ENCODE measurements at places on chromosomes 13 and 19.

DNA sequence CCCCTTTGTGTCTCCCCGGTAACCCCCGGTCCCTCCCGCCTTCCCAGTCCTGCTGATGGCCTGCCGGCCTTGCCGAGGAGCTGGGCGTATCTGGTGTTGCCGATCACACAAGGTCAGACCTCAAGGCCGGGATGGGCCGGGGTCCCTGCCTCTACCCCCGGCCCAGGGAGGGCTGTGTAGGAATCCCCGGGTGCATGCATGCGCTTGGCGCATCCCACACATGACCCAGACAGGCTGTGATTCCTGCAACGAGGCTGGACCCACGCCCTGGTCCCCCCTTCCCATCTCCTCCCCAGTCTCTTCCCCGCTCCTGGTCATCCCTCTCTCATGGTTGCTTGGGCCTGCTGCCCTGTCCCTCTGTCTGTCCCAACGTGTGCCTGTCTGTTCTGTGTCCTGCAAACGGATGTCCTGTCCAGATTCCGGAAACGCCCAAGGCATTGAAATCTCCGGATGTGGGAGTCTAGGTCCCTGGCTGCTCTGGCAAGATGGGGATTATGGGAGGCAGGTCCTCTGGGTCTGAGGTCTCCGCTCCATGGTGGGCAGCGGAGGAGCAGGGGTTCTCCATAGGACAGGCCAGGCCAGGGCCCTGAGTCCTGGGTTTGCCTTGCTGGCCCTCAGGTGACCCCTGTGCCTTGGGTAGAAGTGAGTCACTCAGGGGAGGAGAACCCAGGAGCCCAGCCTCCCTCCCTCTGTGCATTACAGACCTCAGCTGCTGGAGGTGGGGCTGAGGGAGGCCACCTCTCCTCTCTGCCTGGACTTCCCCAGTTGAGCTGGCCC, 1.6 kb downstream of the PKN1 start:
- DNase-seq, result peak; percentile 47

- no peak for DNase-seq
These were observed 518 bp downstream of the KLF2 start for GRCh38 chr19:16325161-16325527.

- DNase-seq, result no peak
These were observed 83.6 kb downstream of the ZNF486 start for GRCh38 chr19:20250627-20251026.

DNA sequence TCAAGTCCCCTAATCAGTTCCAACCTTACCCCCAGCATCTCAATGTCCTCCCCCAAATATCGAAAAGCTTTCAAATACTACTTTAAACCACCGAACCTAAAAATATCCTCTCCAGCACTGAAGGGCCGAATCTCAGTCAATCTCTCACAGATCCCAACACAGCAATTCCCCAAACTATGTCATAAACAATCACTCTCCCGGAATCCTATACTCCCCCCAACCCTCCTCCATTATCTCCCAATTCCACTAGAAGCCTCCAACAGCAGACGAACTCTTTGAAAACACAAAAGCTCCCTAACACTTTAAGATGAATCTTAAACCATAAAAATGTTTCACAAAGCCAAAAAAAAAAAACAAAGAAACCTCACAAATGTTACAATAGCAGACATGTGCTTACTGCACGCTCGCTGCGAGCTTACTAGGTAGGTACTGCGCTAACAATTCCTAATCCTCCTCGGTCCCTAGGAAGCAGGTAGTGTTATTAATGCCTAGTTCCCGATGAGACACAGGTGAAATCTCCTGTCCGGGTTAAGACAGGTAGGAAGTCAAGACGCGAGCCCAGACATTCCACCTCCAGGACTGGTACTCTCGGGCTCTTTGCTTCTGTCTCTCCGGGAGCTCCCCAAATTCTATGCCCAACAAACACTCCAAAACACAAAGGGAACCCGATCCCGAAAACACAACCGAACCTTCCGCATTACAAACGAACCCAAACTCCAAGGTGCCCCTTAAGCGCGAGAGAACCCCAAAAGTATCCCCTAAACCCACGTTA, 14.2 kb downstream of the FBXO46 start:
- no peak for DNase-seq

- no peak for DNase-seq
These were observed 2711.5 kb upstream of the PCDH20 start for GRCh38 chr13:64127192-64127591.

DNA sequence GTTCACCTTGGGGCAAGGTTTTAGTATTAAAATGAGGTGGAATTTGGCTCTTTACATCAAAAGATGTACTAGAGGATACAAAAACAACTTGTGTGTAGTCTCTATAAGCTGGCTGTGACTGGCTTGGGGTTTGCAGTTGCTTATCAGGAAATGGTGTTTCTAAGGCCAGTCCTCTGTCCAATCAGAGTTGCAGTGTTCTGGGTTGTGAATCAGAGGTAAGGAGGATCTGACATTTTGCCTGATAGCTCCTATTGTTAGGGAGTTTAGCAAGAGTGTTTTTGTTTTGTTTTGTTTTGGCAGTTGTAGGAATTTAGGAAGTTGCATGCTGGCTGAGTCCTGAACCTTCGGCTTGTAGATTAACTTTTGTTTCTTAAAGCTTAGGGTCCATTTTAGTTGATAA, 20.1 kb upstream of the ESD start:
- no peak for DNase-seq

- DNase-seq, result no peak
These were observed 45.6 kb upstream of the MRI1 start for GRCh38 chr19:13718733-13719132.

DNA sequence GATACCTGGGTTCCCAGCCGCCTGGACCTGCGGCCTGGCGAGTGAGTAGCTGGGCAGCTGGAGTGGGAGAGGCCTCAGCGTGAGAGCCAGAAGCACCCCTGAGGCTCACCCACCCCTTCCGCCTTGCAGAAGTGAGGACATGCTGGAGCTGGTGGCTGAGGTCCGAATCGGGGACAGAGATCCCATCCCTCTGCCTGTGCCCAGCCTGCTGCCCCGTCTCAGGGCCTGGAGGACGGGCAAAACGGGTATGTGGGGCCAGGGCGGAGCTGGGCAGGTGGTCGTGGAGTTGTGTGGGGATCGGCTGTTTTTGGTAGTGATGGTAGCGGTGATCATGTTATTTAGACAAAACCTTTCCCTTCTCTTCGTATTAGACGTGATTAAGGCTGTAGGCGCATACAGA, 4.6 kb downstream of the SCAF1 start:
- no peak for DNase-seq

- no peak for DNase-seq
These were observed 161.8 kb downstream of the DIAPH3 start for GRCh38 chr13:60001889-60002288.

- no peak for DNase-seq
These were observed 44.1 kb downstream of the SLAIN1 start for GRCh38 chr13:77741597-77741972.

- DNase-seq, result no peak
These were observed 17.5 kb upstream of the PSG9 start for GRCh38 chr19:43286786-43287185.

GRCh38 chr19:1453525-1454364, 3.8 kb downstream of the APC2 start:
- no peak for DNase-seq

DNA sequence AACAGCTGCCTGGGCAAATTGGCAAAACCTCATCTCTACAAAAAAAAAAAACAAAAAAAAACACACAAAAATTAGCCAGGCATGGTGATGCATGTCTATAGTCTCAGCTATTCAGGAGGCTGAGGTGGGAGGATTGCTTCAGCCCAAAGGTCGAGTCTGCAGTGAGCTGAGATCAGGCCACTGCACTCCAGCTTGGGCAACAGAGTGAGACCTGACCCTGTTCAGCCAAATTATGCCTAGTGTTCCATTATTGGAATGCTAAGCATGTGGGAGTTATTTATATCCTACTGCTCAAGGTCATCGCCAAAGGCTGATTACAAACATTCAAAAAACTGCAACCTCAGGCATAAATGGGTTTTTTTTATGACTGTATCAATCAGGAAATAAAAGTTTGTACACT, 1251.0 kb upstream of the PCDH9 start:
- DNase-seq, result no peak

DNA sequence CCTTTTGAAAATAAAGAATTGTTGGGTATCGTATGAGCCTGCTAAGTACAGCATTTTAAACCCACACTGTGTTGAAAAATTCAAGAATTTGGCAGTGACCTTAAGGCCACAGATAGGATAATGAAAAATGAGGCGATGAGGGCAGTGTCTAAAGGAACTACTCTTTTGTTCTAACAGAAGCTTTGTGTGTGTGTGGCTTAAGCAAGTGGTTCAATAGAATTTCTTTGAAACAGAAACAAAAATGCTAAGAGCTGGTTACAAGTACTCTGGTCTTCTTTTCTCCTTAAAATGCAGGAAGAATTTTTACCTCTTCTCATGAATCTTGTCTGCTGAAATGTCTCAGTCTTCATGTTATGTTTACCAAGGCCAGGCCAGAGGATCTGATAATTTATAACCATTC, 279.5 kb downstream of the ZNF536 start:
- no peak for DNase-seq

DNA sequence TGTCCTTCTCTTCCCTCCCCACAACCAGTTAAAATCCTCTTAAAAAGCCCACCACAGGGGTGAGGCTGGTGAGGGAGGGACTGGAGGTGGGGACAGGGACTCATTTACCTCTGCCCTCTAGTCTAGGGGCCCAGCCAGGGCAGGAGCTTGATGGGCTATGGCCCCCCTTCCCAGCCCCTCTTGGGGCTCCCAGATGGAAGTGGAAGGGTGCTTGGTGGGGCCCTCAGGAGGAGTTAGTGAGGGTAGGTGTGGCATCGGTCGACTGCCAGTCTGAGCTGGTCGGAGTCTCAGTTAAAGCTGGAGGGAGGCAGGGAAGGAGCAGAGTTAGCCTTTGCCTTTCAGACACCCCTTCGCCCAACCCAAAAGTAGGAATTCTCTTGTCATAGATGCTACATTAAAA, 10.5 kb downstream of the ZNF526 start:
- no peak for DNase-seq

DNA sequence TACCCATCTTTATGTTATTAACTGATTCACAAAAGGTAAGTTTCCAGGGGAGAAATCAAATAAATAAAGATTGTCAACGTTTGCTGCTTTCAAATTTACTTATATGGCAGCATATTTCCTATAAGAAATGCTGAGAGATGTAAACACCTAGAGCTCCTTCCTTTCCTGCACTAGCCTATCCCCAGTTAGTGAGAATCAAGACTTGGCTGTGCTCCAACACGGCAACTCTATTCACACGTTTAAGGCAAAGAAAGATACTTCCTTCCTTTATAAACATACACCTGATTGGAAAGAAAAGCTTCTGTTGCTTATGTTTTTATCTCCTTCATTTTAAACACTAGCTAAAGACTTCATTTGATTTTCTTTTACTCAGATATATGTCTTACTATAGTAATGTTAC, 107.0 kb downstream of the PCDH9 start:
- no peak for DNase-seq

- DNase-seq, result no peak
These were observed 53.7 kb downstream of the RASA3 start for GRCh38 chr13:114078461-114079451.

DNA sequence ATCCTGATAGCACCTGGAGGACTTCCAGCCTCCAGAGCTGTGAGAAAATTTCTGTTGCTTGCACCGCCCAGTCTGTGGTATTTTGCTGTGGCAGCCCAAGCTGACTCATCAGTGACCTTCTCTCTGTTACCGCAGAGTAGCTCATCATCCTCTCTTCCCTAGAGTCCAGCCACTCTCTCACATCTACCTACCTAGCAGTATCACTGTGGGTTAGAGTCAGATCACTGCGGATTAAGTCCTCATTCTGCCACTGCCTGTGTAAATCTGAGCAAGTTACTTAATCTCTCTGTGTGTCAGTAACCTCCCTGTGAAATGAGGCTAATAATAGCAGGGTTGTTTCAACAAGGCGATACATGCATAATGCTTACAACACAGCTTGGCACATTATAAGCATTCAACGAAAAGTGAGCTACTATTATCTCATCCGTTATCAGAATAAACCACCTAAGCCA, 40.3 kb upstream of the USPL1 start:
- peak; percentile 41 for DNase-seq

DNA sequence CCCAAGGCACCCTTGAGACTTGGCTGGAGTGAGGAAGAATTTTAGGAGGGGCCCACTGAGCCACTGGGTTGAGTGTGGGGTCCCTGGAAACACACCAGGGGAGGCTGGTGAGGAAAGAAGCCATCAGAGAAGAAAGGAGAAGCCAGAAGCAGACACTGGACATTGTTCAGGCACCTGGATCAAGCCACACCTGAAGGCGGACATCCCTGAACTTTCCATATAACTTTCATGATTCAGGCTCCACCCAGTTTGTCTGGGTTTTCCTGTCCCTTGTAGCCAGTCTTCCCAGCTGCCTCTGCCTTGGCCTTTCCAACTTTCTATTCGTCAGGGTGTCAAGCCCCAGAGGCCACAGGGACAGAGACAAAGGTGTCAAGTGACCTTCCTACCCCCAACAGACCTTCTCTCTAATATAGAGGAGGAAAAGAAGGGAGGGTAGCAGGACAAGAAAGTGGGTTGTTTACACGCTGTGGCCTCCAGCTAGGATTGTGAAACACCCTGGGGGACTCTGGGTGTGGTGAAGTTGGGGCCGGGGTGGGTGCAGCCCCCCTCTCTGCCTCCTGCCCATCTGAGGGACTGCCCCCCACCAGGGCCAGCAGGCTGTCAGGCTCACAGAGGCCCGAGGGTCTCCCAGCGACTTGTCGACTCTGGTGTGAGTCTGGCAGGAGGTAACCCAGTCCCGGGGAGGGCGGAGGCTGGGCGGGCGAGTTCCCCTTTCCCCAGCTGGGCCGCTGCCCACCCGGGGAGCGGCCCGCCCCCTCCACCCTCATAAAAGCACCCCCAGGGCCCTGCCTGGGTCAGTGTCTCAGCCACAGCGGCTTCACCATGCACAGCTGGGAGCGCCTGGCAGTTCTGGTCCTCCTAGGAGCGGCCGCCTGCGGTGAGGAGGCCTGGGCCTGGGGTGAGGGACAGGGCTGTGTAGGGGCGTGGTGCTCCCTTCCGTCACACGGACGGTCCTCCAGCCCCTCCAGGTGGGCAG, at the start of gene CFD:
CFD (plus strand) TSS at position 797 of the 976 bp plus-strand sequence; CDS start at position 823, 26 bp downstream.
- no peak for DNase-seq

DNA sequence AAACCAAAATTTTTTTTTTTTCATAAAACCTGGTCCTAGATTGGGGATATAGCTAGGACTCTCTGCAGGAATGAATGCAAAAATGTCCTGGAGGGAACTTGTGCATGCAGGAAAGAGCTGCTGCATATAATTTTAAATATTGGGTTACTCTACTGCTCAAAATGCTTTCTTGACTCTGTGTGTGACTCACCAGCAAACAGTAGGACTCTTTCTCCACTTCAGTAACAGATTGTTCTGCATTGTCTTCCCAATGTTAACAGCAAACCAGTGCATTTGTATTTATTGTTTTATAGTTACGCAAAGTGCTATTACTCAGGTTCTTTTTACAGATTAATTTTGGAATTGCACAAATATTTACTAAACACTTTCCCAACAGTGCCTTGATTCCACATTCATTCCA, 163.7 kb upstream of the KL start:
- DNase-seq, result no peak

- DNase-seq, result no peak
These were observed 17.6 kb downstream of the FOXO1 start for GRCh38 chr13:40648841-40649240.

GRCh38 chr13:93220073-93220472, 6.5 kb upstream of the GPC6 start:
- no peak for DNase-seq

Data from activated gamma-delta T cell treated with anti-CD3 and anti-CD28 coated beads, Interleukin-2, amount 50 U/mL, for 16 hours (primary cell).